ENCODE measurements at places on chromosomes 13 and 19.

- DNase-seq: peak; percentile 96
Measured at GRCh38 chr19:18683109-18683957, at the start of gene CRTC1. Gene CRTC1 (plus strand): TSS chr19:18683680. CDS start chr19:18683703, 23 bp downstream.

DNA sequence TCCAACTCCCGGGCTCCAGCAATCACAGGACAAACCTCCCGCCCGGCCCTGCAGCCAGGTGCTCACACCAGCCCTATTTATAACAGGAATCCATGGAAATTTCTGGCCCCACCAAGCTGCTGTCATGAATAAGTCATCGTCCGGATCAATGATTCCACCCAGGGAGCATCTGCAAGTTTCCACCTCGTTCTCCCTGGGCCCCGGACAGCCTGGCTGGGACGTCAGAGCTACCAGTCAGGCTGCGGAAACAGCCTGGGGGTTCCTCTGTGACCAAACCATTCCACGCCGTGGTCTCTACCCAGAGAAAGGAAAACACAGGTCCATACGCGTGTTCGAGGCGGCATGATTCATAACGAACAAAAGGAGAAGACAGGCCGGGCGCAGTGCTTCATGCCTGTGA lies 20.7 kb upstream of the PTBP1 start:
- no peak for DNase-seq

GRCh38 chr13:28559636-28560259 lies 64.8 kb upstream of the FLT1 start:
- DNase-seq: no peak

DNA sequence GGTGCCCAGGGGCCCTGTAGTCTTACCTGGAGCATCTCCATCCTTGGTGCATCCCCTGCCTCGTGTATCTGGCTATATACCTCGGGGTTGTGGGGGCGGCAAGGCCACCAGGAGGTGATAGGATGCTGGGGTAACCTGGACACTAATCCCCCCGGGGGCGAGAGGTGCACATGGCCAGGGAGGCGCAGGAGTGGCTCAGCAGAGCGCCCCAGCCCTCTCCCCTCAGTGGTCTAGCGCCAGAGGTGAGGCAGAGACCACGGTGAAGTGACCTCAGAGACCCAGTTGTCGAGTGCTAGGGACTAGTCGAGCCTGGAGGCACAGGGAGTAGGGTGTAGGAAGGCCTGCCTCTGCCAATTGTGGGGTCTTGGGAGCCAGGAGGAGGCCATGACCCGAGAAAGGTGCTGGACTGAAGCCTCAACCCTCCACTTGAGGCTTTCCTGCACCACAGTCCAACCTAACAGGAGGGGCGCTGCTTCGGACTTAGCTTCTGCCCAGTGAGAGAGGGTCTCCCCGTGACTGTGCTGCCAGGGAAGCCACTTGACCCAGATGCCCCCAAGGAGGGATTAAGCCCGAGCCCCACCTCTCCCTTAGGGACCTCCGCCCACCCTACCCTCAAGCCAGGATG lies at the start of gene LHB:
Gene LHB (minus strand): TSS at position 51 of the 625 bp plus-strand sequence. CDS start 10 bp downstream, at position 41.
- no peak for DNase-seq

- peak; percentile 52 for DNase-seq
Measured at GRCh38 chr13:95704510-95704909, 27.6 kb downstream of the DNAJC3 start.
